NCI-H1930 (cell line): ENCODE measurements at places on chromosomes 2 and 18.

DNA sequence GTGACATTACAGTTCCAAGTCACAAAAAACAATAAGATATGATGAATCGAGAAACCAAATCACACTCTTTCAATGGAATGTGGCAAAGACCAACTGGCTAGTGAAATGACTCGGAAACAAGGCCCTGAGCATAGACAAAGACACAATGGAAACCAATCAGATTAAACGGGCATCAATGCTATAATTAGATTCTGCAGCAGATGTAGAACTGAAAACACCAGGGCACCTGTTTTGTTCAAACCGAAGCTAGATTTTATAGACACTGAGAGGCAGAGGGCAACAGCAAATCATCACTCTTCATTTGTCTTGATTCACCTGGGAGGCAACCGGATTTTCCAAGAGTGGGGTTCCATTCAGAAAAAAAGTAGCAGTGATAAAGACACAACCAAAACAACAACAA, 92.8 kb upstream of the BARD1 start:
- DNase-seq, result peak; percentile 54

DNA sequence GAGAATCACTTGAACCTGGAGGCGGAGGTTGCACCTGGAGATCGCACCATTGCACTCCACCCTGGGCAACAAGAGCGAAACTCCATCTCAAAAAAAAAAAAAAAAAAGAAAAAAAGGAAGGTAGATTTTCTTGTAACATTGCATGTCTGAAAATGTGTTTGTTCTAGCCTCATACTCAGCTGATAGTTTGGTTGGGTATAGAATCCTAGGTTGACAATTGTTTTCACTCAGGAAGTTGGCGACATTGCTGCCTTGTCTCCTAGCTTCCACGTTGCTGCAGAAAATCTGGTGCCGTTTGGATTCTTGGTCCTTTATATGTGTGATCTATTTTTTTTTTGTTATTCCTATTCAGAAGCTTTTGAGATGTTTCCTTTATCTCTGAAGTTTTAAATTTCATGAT, 4.7 kb downstream of the ING5 start:
- no peak for DNase-seq

DNA sequence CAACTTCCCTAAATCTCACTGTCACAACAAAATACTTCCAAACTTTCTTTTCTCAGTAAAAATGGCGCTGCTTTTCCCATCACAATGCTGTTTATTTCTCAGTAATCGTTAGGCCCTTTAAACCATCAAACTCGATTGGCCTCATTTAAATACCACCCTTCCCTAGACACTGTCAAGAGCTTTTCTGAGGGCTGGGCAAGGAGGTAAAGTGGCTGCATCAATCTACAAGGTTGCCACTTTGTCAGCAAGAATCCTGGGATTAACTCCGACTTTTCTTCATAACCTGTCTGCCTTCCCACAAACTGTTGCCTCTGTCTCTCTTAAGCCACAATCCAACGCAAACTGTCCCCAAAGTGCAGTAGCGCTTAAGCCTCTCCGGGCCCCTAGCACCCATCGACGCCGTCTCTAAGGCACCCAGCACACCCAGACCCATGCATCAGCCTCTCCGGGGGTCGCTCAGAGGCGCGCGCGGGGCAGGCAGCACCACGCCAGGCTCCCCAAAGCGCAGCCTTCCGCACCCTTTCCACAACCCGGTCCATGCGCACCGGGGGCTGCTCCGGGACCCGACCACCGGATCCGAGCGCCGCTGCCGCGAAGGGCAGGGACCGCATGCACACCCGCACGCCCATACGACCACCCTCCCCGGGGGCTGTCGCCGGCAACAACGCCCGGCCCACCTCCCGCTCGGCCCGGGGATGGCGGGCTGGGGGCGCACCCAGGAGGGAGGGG, 683 bp downstream of the MBOAT2 start:
- no peak for DNase-seq

- DNase-seq, result no peak
Observed at GRCh38 chr2:196277002-196277401, 105.6 kb upstream of the STK17B start.

DNA sequence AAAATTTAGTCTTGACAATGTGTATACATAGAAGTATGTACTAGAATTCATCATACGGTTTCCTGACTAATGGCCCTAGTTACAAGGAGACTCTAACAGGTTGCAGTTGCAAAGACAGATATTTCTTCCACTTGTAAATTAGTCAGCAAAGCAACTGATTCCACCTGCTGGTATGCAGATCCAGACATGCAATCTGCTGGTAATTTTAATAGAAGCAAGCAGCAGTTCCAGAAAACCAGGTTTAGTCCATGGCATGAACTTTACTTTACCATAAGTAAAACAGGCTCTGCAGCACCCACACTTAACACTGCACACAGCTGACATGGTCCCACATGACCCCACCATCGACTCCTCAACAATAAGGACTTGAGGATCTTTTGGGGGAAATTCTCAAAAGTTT, 110.9 kb upstream of the SP3 start:
- no peak for DNase-seq

DNA sequence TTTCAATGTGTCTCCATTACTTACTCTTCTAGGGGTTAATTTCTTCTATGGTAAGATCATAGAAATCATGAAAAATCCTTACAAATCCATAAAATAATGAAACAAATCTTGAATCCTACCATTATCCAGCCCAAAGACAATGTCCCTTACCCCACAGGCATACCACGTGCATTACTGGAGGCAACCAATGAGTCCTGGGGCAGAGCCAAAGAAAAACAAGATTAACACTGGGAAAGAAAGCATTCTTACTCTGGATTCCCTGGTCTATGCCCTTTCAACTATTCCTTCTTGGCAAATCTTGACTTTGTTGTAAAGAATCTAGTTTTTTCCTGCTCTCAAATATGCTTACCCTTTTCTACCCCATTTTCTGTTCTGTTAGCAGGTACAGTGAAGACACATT, 3.1 kb upstream of the GALNT1 start:
- DNase-seq, result no peak
